ENCODE measurements at places on chromosomes 5 and 9.

- DNase-seq, result no peak
Observed at GRCh38 chr5:131211669-131212068, 40.9 kb downstream of the LYRM7 start.

GRCh38 chr5:128432913-128433440 is 105.1 kb downstream of the FBN2 start:
- no peak for DNase-seq

GRCh38 chr9:107043886-107044285 is 180.9 kb downstream of the ZNF462 start:
- DNase-seq, result no peak

GRCh38 chr5:131265311-131265803 is 1.5 kb downstream of the CDC42SE2 start:
- DNase-seq, result no peak

- DNase-seq, result no peak
Observed at GRCh38 chr9:16032799-16033198, 480.0 kb downstream of the CCDC171 start.

GRCh38 chr5:51598026-51598425 is 214.8 kb downstream of the ISL1 start:
- DNase-seq, result no peak

DNA sequence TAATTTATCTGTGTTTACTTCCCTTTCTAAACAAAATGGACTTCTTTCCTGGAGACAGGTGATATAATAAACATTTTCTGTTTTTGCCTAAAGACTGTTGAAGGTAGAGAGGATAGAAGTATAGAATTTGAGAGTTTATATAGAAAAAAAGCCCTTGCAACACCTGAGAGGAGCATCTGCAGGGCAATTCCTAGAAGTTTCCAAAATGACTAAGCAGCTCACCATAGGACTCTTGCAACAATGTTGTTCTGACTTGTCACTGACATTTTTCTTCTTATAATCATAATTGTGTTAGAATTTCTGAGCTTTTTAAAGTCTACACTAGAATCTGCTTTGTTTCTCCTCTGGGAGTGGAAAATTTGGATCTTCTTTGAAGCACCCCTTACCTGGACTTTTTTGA is 216.8 kb downstream of the TUSC1 start:
- DNase-seq, result no peak

DNA sequence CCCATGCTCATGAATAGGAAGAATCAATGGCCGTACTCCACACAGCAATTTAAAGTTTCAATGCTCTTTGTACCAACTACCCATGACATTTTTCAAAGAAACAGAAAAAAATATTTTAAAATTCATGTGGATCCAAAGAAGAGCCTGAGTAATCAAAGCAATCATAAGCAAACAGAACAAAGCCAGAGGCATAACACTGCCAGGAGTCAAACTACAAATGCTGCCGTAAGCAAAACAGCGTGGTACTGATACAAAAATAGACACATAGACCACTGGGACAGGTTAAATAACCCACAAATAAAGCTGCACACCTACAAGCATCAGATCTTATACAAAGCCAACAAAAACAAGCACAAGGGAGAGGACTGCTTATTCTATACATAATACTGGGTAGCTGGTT is 107.7 kb downstream of the CHSY3 start:
- no peak for DNase-seq

DNA sequence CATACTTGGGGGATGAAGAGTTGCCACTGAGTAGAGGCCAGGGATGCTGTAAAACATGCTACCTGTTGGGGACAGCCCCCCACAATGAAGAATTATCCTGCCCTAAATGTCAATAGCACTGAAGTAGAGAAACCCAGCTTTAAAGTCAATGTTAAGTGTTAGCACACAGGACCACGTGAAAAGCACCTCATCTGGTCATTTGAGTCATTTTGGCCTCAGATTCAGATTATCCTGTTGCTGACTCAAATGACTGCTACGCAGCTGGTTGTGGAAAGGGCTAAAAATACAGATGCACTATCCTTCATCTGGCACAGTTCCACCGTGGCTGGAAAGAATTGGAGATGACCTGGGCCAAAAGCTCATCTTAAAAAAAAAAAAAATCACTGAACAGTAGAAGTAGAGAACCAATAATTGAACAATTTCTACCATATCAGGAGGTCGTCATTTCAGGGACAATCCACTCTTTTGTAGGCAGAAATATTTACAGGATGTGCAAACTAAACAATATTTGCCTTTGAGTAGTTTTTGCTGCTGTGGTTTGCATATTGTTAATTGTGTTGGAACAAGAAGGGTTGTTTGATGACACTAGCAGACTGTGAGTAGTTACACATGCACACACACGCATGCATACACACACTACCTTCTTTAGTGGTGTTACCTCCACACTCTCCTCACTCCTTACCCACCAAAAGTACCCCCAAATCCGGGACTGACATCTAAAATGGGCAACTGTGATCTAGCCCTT is 195.3 kb upstream of the KLF9 start:
- DNase-seq, result no peak

DNA sequence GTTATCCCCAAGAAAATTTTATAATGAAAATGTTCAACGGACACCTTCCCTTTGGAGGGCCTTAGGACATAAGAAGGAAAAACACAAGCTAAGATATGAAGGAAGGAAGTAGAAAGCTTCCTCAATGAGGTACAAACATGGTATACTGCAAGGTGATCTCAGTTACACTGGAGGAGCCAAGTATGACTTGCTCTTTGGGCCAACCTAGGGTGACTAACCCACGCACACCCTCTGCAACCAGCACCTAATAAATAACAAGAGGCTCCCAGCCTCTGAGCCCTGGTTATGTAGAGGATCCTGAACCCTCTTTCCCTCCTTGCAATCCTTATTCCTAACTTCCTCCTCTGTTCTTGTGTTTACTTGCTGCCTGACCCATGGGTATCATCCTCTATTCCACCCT is 38.3 kb upstream of the KCNV2 start:
- no peak for DNase-seq

DNA sequence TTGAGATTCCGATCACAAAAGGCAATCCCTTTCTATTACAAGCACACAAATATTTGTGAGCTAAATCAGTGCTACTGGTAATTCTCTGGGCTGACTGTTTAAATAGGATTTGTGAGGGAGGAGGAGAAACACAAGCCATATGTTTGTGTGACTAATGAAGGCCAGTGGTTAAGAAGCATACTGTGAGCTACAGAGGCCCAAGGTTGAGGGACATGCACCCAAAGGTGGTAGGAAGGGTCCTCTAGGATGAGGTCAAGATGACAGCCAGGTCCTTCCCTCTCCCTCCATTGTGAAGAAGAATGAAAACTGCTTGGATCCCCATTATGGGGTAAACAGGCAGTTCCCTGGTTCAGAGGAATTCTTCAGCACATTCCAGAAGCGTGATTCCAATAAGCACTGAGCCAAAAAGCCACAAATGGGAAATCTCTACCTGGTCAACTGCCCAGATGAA is 83.9 kb downstream of the SPOCK1 start:
- DNase-seq, result no peak

GRCh38 chr5:96043446-96043845 is 81.8 kb upstream of the ELL2 start:
- no peak for DNase-seq

DNA sequence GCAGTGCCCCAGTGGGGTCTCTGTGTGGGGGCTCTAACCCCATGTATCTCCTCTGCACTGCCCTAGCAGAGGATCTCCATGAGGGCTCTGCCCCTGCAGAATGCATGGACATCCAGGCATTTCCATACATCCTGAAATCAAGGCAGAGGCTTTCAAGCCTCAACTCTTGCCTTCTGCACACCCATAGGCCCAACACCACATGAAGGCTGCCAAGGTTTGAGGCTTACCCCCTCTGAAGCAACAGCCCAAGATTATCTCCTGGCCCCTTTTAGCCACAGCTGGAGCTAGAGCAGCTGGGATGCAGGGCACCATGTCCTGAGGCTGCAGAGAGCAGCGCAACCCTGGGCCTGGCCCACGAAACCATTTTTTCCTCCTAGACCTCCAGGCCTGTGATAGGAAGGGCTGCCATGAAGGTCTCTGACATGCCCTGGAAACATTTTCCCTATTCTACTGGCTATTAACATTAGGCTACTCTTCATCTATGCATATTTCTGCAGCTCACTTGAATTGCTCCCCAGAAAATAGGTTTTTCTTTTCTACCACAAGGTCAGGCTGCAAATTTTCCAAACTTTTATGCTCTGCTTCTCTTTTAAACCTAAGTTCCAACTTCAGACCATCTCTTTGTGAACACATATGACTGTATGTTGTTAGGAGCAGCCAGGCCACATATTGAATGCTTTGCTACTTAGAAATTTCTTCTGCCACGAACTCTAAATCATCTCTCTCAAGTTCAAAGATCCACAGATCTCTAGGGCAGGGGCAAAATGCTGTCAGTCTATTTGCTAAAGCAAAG is 18.4 kb downstream of the NR3C1 start:
- DNase-seq, result no peak

DNA sequence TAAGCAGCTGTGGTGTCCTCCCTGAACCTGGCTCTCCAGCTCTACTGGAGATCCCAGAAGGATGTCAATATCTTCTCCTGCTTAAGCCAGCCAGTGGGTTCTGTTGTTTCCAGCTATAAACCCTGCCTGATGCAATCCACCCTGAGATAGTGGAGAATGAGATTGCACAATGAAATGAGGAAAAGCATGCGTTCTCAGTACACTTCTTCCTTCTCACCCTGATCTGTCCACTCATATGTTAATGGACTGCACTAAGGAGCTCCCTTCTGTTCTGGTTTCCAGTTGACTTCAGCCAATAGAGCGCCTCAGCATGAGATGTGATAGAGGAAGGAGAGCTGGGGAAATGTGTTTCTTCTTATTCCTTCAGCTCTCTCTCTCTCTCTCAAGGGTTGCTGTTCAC is 40.0 kb upstream of the CDH6 start:
- DNase-seq, result no peak

- no peak for DNase-seq
Observed at GRCh38 chr5:54156577-54156976, 153.8 kb downstream of the ARL15 start.

- no peak for DNase-seq
Observed at GRCh38 chr5:60856066-60856465, 12.0 kb upstream of the ELOVL7 start.

DNA sequence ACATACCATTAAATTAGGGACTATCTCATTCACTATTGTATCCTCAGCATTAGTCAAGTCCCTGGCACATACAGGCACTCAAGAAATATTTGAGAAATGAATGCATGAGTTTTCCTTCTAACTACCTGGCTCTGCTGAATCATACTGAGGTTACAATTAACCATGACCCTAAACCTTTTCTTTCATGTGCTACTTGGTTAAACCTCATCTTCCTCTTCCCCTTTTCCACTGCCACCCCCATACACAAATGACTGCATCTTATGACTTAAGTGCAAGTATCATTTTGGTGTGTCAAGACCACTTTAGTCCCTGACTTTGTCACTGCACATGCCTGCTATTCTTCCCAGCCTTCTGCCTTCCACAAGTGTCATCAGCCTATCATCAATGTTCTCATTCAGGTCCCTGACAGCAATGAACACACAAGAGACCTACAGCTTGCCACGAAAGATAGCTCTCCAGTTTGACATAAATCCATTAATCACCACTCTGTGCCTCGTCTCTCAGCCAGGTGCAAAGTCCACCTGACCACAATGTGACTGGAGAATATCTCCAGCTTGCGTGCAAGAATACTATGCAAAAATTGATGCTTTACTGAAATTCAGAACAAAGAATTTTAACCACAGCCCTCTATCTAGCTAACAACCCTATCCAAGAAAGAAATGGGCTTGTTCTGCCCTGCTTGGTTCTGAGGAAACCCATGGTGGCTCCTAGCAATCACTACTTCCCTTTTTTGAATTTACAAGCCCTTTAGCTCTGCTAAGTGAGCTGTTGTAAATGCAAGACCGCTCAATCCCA is 74.5 kb downstream of the MAPKAP1 start:
- no peak for DNase-seq

- no peak for DNase-seq
Observed at GRCh38 chr9:127915801-127916719, 781 bp downstream of the ST6GALNAC4 start.

GRCh38 chr9:93253633-93254032 is 69.7 kb downstream of the WNK2 start:
- no peak for DNase-seq

- no peak for DNase-seq
Observed at GRCh38 chr5:6711409-6712141, 1.7 kb upstream of the TENT4A start.

DNA sequence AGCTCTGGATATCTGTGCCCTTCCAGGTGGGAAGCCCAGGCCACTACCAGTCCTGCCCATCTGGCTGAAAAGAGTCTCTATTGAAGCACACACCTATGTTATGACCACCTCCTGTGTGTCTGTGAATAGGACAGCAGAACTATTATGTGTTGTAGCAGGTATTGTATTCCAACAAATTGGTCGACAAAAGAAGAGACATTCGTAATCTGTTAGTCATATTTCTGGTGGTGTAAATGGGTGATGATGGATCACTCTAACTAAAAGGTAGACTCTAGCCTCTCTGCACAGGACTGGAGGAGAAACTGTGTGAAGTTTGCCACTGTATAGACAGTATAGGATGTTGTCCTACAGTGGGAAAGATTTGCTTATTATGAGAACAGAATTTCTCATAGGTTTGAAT is 416.1 kb downstream of the TMEM38B start:
- no peak for DNase-seq

GRCh38 chr9:125763394-125763801 is 16.2 kb downstream of the PBX3 start:
- no peak for DNase-seq

- DNase-seq, result no peak
Observed at GRCh38 chr5:1745796-1746370, 53.8 kb downstream of the MRPL36 start.

- DNase-seq, result no peak
Observed at GRCh38 chr9:14391620-14392019, 77.7 kb upstream of the NFIB start.

DNA sequence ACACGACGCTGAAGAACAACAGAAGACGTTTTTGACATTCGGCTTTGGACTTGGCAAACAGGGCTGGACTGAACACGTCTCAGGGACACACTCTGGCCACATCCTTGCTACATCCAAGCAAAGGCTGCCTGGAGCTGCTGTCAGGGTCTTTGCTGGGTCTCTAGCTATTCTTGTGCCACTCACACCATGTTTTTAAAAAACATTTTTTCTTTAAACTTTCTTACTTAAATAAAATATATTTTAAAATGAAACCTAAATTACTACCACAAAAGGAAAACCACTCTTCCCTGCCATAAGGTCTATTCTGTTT is 128.3 kb upstream of the PHYKPL start:
- DNase-seq, result no peak

DNA sequence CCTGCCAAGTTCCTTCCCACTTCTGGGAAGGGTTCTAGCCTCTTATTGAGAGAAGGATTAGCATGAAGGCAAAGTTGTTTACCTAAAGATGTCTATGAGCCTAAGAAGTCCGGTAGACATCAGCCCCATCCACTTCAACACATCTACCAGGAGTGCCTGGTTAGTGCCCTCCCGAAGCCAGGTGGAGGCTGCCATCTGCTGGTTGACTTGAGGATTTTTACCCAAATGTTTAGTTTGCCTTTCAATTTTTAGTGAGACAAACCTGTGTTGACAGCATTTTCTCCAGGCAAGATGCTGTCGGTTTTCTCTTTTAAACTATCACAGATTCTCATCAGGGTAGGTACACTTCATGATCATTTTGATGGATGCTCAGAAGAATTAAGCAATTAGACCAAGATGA is 83.6 kb upstream of the TNFSF8 start:
- peak; percentile 62 for DNase-seq

- no peak for DNase-seq
Observed at GRCh38 chr5:1536871-1537602, 13.3 kb upstream of the LPCAT1 start.
